Amygdala (tissue), 56 donors: ENCODE measurements at places on chromosomes 6 and 20.

DNA sequence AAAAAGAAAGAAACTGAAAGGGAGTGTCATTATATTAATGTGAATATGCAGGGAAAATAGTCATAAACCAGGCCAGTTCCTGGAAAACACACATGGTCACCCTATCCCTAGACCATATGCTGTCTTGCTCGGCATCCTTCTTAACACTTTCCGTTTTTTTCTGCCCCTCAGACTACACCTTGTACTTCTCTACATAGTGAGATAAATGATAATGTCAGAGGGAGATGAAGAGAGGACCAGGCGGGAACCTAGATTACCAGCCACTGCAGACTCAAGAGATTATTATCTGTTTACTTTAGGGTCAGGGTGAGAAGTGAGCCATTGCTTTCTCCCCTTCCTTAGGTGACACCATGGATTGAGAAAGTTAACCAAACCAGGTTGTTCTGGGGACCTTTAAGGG is 3.7 kb upstream of the RPP21 start:
- no peak for DNase-seq

DNA sequence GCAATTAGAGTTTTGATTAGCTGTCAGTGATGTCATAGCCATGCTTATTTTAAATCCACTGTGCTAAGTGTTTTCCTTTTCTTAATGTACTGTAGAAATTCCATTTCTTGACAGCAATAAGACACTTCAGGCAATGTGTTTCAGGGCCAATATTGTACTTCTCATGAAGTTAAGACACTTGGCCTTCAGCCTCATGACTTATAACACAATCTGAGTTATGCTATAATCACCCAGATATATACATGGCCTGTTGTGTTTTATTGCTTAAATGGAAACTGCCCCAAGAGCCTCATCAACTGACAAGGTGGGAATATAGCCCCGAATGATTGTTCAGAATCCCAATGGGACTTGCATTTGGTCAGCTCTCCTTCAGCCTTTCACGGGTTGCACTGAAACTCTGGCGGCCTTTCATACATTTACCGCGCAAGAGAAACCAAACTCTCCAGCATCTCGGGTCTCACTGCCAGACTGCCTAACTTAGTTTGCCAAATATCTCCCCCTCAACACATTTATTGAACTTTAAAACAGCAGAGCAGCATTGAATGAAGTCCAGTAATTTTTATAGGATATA is 44.2 kb upstream of the TBX18 start:
- no peak for DNase-seq

GRCh38 chr6:29656157-29656556 is 735 bp upstream of the MOG start:
- DNase-seq, result no peak

- DNase-seq, result no peak
Measured at GRCh38 chr6:44530209-44530909, 142.9 kb downstream of the CDC5L start.

DNA sequence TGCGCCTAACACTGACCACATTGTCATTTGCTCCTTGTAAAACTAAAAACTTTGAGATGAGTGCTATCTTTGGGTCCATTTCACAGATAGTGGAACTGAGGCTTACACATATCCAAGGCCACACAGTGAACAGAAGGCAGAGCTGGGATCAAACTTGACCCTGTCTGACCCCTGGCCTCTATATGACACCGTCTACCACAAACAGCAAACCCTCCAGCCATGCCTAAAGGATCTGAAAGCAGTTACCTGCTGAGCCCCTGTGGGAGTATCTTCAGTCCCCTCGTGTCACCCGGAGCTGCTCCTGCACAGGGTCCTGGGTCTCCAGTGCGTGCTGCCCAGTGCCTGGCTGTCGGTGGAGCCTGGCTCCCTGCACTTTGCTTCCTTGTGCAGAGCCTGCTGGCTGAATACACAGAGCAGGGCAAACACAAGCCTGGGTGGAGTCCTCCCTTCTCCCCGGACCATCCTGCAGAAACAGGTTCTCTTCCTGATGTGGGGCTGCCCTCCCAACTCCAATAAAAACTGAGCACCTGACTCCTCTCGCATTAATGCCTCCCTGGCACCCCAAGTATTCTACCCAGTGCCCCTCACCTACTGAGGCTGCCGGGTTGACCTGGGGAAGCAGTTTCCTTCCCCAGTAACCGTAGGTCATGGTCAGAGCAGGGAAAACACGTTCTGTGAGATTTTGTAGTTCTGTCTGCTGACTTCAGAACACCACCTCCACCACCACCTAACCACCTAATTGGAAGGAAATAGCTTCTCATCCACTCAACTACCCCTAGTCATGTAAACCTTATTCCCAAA is at the start of gene BCAS1:
Gene BCAS1 (minus strand): TSS at position 408 of the 801 bp plus-strand sequence. CDS start 11,876 bp downstream, outside the sequence.
- DNase-seq, result no peak

DNA sequence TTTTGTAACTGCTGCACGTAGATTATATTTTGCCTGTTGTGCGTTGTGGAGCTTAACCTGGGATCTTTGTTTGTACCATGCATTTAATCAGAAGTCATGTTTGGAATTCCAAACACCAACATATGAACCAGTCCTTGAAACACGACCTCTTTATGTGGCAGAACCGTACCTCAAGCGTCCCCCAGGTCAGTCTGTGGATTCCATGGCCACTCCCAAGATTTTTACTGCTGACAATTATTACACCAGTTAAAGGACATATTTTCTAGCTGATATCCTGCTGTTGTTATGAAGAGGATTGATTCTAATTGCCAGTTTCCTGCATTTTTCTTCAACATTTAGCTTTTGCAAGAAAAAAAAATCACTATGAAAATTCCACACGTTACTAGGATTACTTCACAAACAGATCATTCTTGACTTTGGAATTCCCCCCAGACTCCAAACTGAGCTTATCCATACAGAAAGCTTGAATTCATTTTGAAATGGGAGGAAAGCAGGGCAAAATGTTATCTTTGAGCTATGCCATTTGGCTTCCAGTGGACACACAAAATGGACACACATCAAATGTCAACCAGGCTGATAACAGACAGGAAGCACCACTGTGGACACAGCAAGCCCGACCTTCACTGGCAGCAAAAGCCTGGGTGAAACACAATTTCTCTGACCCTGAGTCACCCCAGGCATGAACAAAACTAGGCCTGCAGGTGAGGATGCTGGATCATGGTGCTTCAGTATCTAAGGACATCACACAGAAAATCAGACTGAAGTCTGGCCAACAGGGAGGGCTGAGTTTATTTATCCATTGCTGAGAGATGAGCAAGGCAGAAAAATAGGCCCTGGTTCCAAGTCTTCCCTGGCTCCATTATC is 542.9 kb upstream of the JAG1 start:
- no peak for DNase-seq

GRCh38 chr20:706366-706885 is 30.8 kb upstream of the SCRT2 start:
- no peak for DNase-seq

- DNase-seq, result no peak
Measured at GRCh38 chr6:137297887-137298286, 78.7 kb upstream of the IFNGR1 start.
